Activated CD8-positive, alpha-beta memory T cell treated with anti-CD3 and anti-CD28 coated beads, Interleukin-2, amount 10 ng/mL, durations not matched to agents 7 days and 5 days (primary cell): ENCODE measurements at places on chromosomes 12 and 14. TPM values are rescaled to one million over a fixed set of nuclear protein-coding genes. Genes with fewer than 3 reads are reported as not detected.

DNA sequence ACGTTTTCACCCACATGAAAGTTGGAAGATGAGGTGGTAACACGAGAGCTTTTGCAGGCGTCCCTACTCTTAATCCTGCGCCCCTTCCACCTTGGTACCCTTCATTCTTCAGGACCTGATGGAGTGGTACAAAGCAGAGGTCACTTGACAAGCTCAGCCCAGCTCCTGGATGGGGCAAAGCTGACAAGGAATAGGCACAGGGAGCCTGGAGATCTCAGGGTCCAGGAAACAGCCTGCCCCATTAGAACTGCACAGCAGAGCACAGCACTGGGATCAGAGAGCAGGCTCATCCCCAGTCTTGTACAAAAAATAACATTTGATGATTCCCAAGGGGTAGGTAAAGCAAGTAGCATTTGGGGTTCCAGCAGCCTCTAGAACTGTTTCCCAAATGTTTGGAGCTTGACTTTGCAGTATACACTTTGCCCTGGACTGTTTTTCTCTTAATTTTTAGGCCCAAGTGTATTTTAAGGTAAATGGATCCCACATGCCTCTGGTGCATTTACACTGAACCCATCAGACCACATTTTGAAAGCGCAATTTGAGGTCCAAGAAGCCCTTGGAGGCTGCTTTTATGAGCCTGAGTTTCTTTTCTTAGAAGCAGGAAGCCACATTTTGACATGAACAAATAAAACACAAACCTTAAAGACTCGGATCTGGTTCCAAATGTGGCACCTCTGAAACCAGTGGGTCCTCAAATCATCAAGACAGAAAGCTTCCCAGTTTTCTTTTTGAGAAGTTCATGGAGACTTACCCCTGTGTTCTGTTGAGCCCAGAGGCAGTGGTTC is 633 bp downstream of the TC2N start:
- peaks cover 90% of the 10 kb centered on the region for H3K4me1 ChIP-seq
- peaks cover 28% of the 10 kb centered on the region for H3K36me3 ChIP-seq
- DNase-seq = peak; percentile 70
- peak overlapping the region; percentile 99 for H3K27ac ChIP-seq
- no peaks in the 10 kb centered on the region for H3K27me3 ChIP-seq
- H3K4me3 ChIP-seq = peak overlapping the region; percentile 93

DNA sequence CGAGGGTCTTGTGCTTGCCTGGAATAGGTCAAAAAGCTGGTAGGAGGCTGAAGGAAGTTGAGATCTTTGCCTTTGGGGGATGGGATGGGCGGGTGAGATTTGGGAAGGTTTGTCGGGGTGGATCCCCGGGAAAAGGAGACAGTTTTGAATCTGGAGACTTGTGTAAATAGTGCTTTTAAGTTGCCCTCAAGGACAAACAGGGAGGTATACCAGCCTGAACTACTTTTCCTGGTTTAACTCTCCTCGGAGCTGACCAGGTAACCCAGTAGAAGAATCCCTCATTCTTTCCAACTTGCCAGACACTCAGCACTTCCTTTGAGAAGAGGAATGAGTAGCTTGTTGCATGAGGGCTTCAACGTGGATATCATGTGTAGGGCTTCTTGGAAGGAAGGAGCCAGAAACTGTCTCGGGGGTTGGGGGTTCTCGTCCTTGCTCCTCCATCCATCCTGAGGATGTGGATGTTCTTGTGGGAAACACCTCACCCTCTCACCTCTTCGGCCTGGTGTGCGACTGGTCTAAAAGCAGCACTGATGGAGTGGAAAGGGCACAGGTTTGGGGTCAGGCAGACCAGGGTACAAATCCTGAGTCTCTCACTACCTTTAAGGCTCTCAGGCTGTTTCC is 1.9 kb downstream of the TEAD4 start:
- H3K4me1 ChIP-seq = peaks cover 13% of the 10 kb centered on the region
- no peak for DNase-seq
- H3K27ac ChIP-seq = no peak overlapping the region
- H3K4me3 ChIP-seq = peak overlapping the region; percentile 1
- no peaks in the 10 kb centered on the region for H3K36me3 ChIP-seq
- peaks cover 58% of the 10 kb centered on the region for H3K27me3 ChIP-seq

GRCh38 chr12:11880381-11880780 is 190.4 kb upstream of the BCL2L14 start:
- H3K4me1 ChIP-seq = peaks cover 19% of the 10 kb centered on the region
- peaks cover 32% of the 10 kb centered on the region for H3K36me3 ChIP-seq
- H3K27ac ChIP-seq = no peak overlapping the region
- H3K27me3 ChIP-seq = no peaks in the 10 kb centered on the region
- DNase-seq = no peak

- no peak overlapping the region for H3K27ac ChIP-seq
- peaks cover 69% of the 10 kb centered on the region for H3K36me3 ChIP-seq
- H3K4me3 ChIP-seq = no peak overlapping the region
- H3K4me1 ChIP-seq = peaks cover 41% of the 10 kb centered on the region
- no peaks in the 10 kb centered on the region for H3K27me3 ChIP-seq
Measured at GRCh38 chr14:91219517-91220389, 24.8 kb downstream of the GPR68 start.

- no peaks in the 10 kb centered on the region for H3K4me1 ChIP-seq
- H3K27ac ChIP-seq = no peak overlapping the region
- H3K27me3 ChIP-seq = no peaks in the 10 kb centered on the region
- DNase-seq = peak; percentile 27
- H3K36me3 ChIP-seq = no peaks in the 10 kb centered on the region
Measured at GRCh38 chr14:76277586-76278130, 98.3 kb upstream of the ESRRB start.

DNA sequence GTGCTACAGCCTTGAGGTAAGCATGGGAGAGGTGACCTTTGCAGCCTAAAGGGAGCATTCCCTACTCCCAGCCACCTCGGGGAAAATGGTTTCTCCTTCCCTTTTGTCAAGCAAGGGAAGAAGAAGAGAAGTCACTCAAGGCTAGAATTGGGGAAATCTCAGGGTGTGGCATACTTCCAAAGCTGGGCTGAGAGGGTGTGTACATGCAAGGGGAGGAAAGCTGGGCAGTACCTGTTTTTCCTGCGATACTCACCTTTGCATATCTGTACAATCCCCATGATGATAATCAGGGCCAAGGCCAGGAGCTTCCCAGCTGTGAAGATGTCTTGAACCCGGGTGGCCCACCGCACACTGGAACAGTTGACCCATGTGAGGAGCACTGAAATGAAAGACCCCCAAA is 23.8 kb upstream of the CEBPE start:
- no peaks in the 10 kb centered on the region for H3K36me3 ChIP-seq
- DNase-seq = no peak

DNA sequence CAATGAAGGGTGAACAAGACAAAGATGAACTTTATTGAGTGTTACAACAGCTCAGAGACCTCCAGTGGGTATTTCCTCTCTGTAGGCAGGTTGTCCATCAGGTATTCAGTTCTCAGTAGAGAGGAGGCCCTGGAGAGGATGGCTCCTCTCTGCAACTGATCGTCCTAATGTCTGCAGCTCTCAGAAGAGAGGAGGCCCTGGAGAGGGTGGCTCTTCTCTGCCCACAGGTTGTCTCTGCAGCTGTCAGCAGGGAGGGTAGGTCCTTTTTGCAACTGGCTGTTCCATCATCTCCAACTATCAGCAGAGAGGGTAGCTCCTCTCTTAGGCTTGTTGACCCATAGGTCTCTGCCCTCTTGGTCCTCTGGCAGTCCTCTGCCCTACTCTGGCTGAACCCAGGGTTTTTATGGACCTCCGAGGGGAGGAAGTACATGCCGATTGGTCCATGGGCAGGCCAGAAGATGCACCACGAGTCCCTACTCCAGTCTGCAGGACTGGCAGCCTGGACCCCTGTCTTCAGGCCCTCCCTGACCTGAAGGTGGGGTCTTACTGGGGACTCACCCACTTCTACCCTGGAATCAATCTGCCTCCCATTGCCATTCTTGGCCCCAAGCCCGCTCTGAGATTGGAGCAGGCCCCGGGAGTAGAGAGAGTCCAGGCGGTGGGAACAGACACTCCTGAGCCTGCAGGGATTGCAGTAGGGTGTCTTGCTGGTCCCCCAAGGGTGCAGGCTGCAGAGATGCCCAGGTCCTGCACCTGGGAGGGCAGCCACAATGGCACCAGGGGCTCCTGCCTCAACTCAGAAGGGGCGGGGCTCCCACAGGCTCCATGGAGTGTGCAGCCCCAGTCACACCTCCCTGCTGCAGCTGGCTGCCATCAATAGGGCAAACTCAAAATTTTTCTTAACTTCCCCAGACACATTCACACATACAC is 2.3 kb downstream of the TMEM116 start:
- peaks cover 50% of the 10 kb centered on the region for H3K4me1 ChIP-seq
- H3K27ac ChIP-seq = peak overlapping the region; percentile 96
- peaks cover 29% of the 10 kb centered on the region for H3K36me3 ChIP-seq
- no peak for DNase-seq
- H3K4me3 ChIP-seq = peak overlapping the region; percentile 87

GRCh38 chr14:92563359-92563758 is 49.8 kb downstream of the RIN3 start:
- H3K27ac ChIP-seq = peak overlapping the region; percentile 76
- H3K27me3 ChIP-seq = no peaks in the 10 kb centered on the region
- DNase-seq = peak; percentile 73
- peaks cover 71% of the 10 kb centered on the region for H3K4me1 ChIP-seq
- H3K36me3 ChIP-seq = peaks cover 66% of the 10 kb centered on the region

- peak overlapping the region; percentile 81 for H3K27ac ChIP-seq
- peaks cover 56% of the 10 kb centered on the region for H3K4me1 ChIP-seq
- H3K4me3 ChIP-seq = peak overlapping the region; percentile 70
- H3K36me3 ChIP-seq = peaks cover 4% of the 10 kb centered on the region
- DNase-seq = peak; percentile 70
Measured at GRCh38 chr12:111404362-111405148, 1.2 kb upstream of the SH2B3 start.

GRCh38 chr14:21199611-21200560 is 44.0 kb upstream of the OR5AU1 start:
- DNase-seq = no peak
- H3K4me1 ChIP-seq = no peaks in the 10 kb centered on the region
- peaks cover 14% of the 10 kb centered on the region for H3K36me3 ChIP-seq
- no peak overlapping the region for H3K27ac ChIP-seq
- peaks cover 4% of the 10 kb centered on the region for H3K27me3 ChIP-seq
- H3K4me3 ChIP-seq = no peak overlapping the region

PROX2 gene
- total RNA-seq = 0.21 TPM

AGAP2 gene
- total RNA-seq = 70.7 TPM

DNA sequence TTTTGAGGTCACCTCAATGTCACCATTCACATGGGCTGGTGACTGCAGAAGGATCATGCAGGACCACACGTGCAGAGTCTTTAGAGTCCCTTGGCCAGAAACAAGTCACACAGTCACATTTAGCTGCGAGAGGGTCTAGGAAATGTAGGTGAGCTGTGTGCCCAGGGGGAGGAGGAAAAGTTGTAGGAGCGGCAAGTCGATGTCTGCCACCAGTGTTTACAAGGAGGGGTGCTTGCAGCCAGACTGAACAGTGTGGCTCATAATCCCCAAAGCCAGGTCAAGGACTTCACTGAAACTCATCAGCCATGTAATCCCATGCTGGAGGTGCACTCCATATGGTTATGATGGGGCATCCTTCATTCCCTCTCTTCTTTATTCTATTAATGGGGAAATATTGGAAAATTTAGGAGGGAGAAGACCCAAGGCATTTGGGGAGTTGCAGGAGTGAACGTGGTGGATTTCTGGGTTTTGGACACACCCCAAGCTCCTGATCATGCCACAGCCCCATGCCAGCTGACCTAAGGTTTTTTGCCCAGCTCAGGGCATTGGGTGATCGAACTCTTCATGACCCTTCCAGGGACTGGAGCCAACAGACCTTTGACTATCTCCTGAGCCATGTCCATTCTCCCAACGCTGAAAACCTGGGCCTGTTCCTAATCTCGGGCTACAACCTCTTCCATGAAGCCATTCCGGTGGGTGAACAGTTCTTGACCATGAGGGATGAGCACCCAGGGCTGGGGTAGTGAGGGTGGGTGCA is 7.2 kb downstream of the DAO start:
- no peak for DNase-seq
- peaks cover 6% of the 10 kb centered on the region for H3K27me3 ChIP-seq
- H3K4me3 ChIP-seq = no peak overlapping the region

DNA sequence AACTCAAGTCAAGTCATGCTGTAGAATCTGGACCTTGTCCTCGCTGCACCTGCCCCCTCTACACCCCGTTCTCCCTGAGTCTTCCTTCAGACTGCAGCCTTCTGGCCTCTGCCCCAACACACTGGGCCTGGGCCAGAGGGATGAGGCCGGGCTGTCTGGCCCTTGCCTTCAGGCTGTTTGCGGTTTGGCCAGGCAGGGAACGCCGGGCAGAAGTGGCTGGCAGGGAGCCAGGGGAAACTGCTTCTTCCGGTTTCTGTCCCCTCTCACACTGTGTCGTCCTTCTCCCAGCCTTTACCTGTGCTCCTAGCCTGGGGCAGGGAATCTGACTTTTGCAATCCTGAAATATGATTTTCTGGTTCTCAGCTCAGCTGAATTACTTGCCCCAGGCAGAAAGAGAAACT is 13.5 kb downstream of the DGLUCY start:
- H3K4me1 ChIP-seq = peaks cover 38% of the 10 kb centered on the region
- H3K4me3 ChIP-seq = no peak overlapping the region
- H3K27me3 ChIP-seq = no peaks in the 10 kb centered on the region
- DNase-seq = no peak
- peaks cover 84% of the 10 kb centered on the region for H3K36me3 ChIP-seq

DNA sequence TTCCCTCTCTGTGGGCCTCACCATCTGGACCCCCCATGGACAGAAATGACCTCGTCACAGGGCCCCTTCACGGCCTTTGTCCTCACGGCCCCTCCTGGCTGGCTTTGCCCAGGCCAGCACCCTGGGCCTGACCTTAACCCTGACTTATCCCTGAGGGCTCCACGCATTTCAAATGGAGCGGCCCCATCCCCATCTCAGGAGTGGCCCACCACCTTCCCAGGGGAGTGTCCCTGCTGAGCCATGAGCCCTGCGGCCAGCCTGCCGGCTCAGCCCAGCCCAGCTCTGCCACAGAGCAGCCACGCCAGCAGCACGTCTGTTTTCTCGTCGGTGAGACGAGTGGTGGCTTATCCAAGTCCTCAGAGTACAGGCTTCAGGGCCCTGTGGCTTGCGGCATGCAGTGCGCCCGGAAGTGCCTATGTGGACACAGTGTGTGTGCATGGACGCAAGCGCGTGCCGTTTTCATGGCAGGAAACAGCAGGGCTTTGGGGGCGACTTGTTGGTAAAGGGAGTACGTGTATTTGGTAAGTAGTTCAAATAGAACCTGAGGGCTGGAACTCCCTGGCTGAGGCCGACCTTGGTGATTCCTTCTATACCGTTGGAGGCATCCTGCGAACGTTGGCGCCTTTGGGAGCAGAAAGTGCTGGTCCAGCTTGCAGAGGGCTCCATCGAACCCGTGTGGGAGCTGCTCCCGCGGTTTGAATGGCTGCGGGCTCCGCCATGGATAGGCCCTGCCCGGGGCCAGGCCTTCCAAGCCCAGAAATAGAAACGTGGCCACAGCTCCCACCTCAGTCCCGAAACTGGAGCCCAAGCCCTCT is 52.1 kb downstream of the LRCOL1 start:
- H3K36me3 ChIP-seq = no peaks in the 10 kb centered on the region
- H3K4me3 ChIP-seq = no peak overlapping the region
- peak; percentile 48 for DNase-seq
- H3K4me1 ChIP-seq = peaks cover 17% of the 10 kb centered on the region

- H3K27me3 ChIP-seq = peaks cover 30% of the 10 kb centered on the region
- no peak overlapping the region for H3K27ac ChIP-seq
- H3K4me1 ChIP-seq = peaks cover 4% of the 10 kb centered on the region
- H3K36me3 ChIP-seq = peaks cover 2% of the 10 kb centered on the region
- no peak overlapping the region for H3K4me3 ChIP-seq
- no peak for DNase-seq
Measured at GRCh38 chr14:22981090-22981875, 1.1 kb downstream of the AJUBA start.
